Skeletal muscle cell (primary cell): ENCODE measurements at places on chromosomes 4 and X.

DNA sequence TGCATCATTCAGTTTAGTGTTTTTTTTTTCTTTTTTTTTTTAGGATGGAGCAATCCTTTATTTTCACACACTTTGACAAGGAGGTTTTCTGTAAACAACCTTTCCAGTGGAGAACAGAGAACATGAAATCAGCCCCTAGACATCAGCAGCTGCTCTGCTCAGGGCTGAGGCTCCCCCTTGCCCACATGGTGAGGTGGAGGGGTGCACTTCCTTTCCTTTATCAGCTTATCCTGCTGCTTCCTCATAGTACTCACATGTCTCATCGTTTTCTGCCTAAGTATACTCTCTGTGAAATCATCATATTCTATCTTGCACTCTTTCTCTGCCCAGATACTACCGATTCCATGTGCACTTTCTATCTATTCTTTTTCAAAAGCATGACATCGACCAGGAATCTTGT is 47.6 kb upstream of the PRSS12 start:
- DNase-seq = no peak

- no peak for DNase-seq
These were observed 15.2 kb downstream of the PRKG2 start for GRCh38 chr4:81199831-81200230.

- no peak for DNase-seq
These were observed 6.0 kb upstream of the NEXMIF start for GRCh38 chrX:74931214-74931613.

- no peak for DNase-seq
These were observed 207.4 kb upstream of the MAOA start for GRCh38 chrX:43448688-43449087.

GRCh38 chr4:98565681-98566301 is 92.6 kb downstream of the TSPAN5 start:
- no peak for DNase-seq

GRCh38 chrX:5549512-5549911 is 679.2 kb downstream of the NLGN4X start:
- DNase-seq = no peak
